Right ventricle myocardium superior (tissue), 1 donor: ENCODE measurements at places on chromosomes 2 and 18. TPM values are rescaled to one million over a fixed set of nuclear protein-coding genes. Genes with fewer than 3 reads are reported as not detected.
A peak's percentile ranks its signal among the peaks of the same experiment; 100 is the strongest.

- DNase-seq = no peak
Measured at GRCh38 chr2:126827371-126827770, 71.3 kb upstream of the TEX51 start.

DNA sequence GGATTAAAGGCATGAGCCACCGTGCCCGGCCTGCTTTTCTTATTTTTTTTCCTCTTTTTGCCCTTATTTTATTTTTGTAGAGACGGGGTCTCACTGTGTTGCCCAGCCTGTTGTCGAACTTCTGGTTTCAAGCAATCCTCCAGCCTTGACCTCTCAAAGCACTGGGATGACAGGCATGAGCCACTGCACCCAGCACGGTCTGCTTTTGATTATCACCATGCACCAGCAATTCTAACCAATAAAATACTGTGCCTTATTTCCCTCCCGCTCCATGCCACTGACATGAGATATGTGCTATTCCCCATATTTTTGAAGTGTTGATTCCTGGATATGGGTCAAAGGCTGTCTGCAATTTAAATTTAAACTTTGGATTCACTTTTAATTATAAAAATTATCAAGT is 42.9 kb downstream of the ACYP2 start:
- DNase-seq = no peak

- peak; percentile 61 for DNase-seq
Measured at GRCh38 chr2:110770404-110770958, 38.1 kb downstream of the ACOXL start.

DNA sequence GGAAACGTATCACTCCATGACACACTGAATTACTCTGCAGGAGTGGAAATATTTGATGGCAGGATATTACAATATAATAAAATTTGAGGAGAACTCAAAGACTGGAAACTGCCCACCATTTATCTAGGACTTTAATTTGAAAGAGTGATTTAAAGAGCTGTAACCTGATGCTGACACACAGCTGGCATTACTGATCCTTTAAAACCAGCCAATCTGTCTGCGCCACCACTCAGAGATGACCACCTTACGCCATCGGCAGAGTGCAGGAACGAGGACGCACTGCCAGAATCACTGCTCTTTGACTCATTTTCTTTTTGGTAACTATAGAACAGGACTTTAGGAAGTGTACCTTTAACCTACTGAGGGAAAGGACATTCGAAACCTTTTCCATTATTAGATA is 114.1 kb downstream of the EPB41L3 start:
- no peak for DNase-seq

The C18orf54 gene
- 1.2 TPM for total RNA-seq

DNA sequence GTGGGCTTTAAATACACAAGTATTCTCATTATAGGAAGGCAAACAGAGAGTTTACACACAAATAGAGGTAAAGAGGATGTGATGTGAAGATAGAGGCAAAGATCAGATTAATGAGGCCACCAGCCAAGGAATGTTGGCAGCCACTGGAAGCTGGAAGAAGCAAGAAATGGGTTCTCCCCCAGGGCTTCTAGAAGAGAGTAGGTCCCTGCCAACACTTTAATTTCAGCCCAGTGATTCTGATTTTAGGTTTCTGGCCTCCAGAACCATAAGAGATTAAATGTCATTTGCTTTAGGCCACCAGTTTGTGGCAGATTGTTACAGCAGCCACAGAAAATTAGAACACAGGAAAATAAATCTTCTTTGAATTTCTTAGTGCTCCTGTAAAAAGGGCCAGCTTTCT is 916.7 kb downstream of the CPS1 start:
- no peak for DNase-seq

DNA sequence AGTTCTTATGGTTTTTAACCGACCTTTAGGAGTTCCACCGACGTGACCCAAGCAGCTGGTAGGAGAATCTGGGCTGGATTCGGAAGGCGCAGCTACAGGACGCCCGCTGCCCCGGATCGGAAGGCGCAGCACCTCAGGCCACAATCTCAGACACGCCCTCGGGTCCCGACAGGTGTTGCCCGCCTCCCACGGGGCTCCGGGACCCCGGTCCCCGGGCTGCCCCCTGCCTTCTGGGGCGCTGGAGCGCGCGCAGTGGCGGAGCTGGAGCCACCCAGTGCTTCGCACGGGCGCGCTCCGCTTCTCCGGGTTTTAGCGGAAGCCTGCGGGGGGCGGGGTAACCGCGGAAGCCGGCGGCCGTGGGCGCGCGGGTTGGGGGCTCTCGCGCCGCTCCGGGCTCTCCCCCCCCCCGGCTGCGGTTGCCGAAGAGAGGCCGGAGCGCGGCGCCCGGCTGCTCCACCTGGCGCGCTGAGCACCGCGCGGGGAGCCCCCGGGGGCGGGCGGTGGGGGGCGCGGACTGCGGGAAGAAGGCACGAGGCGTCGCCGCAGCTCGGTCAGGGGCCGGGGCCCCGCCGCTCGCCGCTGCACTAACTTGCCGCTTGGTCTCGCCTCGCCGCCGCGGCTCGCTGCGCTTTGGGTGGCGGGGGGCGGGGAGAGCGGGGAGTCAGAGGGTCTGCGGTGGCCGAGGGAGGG is 718.8 kb downstream of the DPP10 start:
- no peak for DNase-seq

The KIF5C gene
- 1.2 TPM for total RNA-seq

- no peak for DNase-seq
Measured at GRCh38 chr2:136032192-136032591, 46.8 kb upstream of the DARS1 start.

DNA sequence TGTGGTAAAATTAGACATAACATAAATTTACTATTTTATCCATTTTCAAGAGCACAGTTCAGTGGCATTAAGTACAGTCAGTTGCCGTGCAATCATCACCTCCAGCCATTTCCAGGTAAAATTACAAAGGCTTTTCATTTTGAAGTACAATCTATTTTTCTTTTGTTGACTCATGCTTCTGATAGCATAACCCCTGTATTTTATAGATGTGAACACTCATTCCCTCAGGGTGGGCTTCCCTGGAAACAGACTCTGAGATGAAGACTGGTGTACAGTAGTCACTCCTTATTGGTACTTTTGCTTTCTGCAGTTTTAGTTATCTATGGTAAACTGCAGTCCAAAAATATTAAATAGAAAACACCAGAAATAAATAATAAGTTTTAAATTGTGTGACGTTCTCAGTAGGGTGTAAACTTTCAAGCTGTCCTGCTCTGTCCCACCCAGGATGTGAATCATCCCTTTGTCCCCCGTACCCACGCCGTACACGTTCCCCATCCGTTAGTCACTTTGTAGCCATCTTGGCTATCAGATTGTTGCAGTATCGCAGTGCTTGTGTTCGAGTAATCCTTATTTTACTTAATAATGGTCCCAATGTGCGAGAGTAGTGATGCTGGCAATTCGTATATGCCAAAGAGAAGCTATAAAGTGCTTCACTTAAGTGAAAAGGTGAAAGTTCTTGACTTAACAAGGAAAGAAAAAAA is 41.1 kb upstream of the NAB1 start:
- DNase-seq = no peak

The ARHGEF4 gene
- 5.1 TPM for total RNA-seq

The LIPG gene
- total RNA-seq = 0.19 TPM

DNA sequence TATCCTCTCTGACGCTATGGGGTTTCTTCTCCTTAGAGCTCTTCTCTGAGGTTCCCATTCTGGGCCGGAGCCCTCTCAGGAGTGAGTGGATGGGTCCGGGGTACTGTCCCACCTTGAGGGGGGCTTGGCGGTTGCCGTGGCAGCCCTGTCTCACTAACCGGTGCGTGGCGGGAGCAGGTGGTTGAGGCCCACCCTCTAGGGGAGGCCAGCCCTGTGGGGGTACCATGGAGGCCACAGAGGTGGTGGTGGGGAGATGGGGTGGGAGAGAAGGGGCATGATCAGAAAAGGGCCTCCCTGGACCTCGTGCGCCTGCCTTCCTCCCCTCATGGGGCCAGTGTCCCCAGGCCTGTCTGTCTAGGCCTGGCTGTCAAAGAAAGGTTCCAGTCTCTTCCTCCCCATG is 22.3 kb downstream of the IGFBP5 start:
- DNase-seq = no peak

The REG3A gene
- total RNA-seq = not detected

DNA sequence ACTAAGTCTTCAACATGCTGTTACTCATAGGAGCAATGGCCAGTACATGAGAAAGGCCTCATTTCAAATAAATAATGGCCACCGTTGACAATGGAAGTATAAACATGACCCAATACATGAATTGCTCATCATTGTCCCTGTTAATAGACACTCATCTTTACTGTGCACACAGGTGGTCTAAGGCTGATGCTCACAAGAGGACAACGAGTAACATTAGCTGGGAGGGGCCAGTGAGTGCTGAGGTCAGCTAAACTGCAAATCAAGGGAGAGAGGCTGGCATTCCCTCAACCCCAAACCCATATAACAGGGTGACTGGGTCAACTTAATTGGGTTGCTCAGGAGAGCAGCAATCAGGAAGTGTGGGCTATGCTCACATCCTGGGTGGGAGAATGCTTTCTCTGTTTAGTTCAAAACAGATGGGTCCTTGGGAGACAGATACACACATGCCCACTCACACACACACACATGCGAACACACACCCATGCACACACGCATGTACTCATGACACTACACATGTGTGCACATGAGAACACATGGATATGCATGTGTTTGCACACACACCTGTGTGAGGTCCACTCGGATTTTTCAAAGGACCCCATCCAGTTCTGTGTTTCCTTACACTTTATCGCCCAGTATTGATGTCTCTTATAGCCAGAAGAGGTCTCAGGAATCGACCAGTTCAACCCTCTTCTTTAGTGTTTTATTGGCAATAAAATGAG is 172.0 kb downstream of the INHBB start:
- no peak for DNase-seq

GRCh38 chr2:15614545-15615300 is 23.1 kb downstream of the DDX1 start:
- no peak for DNase-seq

The LAMA3 gene
- total RNA-seq = 3.3 TPM

GRCh38 chr2:136075476-136075875 is 42.5 kb downstream of the CXCR4 start:
- no peak for DNase-seq

- no peak for DNase-seq
Measured at GRCh38 chr2:48699348-48699930, 56.1 kb downstream of the LHCGR start.

DNA sequence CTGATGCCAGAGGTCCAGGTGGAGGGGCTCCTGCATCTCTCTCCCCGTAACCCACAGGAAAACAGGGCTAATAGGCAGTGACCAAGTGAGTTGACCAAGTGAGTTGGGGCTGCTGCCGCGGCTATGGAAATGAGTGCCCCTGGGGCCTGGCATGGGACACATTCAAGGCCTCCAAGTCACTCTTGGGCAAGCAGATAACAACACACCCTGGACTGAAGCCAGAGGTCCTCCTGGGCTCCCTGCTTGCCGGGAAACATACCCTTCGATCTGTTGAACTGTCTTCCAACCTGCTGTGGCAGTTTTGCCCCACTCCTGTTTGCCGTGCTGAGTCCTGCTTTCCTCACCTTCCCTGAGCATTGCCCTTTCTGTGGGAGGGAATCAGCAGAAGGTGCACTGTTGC is 89.2 kb downstream of the LIPG start:
- DNase-seq = no peak

DNA sequence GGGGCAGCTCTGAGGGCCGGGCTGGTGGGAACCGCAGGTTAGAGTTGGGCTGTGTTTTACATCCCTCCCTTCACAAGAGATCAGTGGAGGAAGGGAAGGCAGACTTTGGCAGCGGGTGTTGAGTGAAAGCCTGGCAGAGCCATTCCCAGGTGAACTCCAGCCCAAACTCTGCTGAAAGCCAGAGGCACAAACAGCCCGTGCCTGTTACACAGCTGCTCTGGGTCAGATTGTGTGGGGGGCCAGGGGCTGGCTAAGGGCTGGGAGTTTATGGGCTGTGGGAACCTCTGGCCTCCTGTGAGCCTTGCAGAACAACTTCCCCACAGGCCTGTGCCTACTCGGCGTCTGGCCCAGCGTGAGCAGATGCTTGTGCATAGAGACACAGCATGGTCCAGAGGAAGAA is 286.8 kb downstream of the CLIP4 start:
- no peak for DNase-seq

DNA sequence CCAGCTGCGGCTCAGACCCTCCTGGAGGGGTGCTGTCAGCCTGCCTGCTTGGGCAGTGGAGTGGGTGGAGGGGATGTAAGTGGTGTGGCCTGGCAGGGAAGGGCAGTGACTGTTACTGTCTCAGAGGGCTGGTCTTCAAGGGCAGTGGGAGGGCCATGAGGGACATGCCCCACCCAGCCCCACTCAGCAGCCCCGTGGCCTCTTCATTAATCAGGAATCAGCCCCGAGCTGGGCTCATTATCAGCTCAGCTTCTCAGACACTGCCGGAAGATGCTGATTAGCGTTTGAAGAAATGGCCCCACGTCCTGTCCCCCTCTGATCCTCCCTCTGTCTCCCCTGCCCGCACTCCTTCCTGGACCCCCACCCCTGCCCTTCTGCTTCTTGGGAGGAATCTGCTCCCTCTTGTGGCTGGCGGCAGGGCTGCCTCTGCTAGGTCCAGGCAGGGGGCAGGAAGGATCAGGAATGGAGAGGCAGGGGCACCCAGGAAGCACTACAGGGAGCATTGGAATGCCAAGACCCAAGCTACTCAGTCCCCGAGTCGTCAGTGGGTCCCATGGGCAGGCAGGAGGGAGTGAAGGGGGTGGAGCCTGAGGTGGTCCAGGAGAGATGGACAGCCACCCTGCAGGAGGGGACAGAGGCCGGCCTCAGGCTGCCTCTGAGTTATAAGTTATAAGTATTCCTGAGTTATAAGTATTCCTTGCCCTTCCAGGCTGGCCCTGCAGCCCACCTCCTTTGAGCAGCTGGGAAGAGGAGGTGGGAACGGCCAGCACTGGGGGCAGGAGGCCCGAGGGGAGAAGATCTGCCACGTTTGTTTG is 7.0 kb downstream of the ASIC4 start:
- peak; percentile 61 for DNase-seq

The LCLAT1 gene
- total RNA-seq = 26.3 TPM

DNA sequence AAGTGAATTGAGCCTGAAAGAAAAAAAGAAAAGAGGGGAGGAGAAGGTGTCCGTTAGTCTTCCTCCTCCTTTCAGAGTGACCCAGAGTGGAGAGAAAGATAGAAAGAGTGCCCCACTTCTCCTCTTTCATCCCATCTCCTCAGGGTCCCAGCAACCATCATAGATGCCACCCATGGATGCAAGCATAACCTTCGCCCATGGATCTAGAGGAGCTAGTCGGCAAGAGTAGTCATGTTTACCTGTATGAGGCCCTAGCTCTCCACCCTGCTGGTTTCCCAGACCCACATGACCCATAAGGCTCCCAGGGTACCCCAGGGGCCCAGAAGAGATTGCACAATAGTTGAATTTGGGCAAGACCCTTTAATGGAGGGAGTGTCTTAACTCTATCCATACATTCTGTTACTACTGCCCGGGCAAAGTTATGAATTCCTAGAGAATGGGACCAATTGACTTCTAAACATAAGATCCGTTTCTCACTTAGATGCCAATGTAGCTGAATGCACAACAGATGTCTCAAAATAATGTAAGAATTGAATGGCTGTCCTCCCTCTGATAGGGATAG is 56.1 kb upstream of the CDCA7 start:
- DNase-seq = no peak

GRCh38 chr2:60463249-60463648 is 90.2 kb downstream of the BCL11A start:
- peak; percentile 53 for DNase-seq

- no peak for DNase-seq
Measured at GRCh38 chr2:85396531-85397470, 13.4 kb downstream of the CAPG start.

GRCh38 chr18:36255072-36255698 is 42.3 kb upstream of the FHOD3 start:
- no peak for DNase-seq

GRCh38 chr18:53411511-53411910 is 813.0 kb downstream of the MBD2 start:
- no peak for DNase-seq

The SLC16A14 gene
- total RNA-seq = 3.0 TPM

- no peak for DNase-seq
Measured at GRCh38 chr2:65388051-65388531, 44.3 kb downstream of the SPRED2 start.

The GLI2 gene
- 1.3 TPM for total RNA-seq
